ENCODE measurements at places on chromosomes 6 and 20.
A peak's percentile ranks its signal among the peaks of the same experiment; 100 is the strongest.

DNA sequence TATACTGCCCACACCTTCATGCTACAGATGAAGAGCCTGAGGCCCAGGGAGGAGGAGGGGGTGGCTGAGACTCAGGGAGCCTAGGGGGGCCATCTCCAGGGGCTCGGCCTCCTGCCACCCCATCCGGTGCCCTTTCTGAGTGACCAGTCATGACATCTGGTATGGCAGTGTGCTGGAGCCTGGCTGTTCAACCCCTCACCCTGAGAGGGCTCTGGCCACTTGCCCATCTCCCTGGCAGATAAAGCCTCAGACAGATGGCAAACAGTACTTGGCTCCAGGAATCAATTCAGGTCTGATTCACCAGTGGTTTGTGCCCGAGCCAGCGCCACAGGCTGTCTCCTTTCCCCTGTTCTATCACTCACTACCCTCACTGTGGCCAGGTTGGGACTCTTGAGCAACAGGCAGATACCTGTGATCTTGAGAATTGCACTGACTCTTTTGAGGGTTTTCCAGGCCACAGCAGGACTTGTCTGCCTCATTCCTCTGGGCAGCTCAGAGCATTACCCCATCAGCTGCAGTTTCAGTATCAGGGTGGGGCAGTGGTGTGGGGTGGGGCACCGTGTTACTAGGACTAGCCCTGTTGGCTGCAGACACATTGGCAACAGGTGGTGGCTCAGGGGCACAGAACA lies 22.8 kb downstream of the SRSF3 start:
- DNase-seq = no peak

GRCh38 chr20:50980851-50981713 lies 22.5 kb downstream of the MOCS3 start:
- peak; percentile 39 for DNase-seq

GRCh38 chr6:36618366-36619355 lies 24.5 kb downstream of the SRSF3 start:
- no peak for DNase-seq

DNA sequence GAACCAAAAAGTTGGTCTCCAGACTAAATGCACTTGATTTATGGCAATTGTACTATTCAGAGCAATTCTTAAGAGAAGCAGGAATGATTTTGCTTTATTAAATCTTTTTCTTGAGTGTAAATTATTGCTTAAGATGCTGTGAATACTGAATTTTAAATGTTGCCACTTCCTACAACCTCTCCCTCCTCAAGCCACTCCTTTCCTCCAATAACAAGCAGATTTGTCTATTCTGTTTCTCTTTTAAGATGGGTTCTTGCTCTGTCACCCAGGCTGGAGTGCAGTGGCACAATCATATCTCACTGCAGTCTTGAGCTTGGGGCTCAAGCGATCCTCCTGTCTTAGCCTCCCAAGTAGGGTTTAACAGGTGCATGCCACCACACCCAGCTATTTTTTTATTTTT lies 65.3 kb downstream of the SESN1 start:
- DNase-seq = no peak

GRCh38 chr6:151110576-151110905 lies 129.2 kb upstream of the AKAP12 start:
- no peak for DNase-seq

GRCh38 chr20:40810332-40811000 lies 121.4 kb upstream of the MAFB start:
- no peak for DNase-seq

GRCh38 chr6:41200901-41201763 lies at the start of gene TREML2:
TREML2 (minus strand) TSS chr6:41201149; CDS start chr6:41201008, 141 bp downstream.
- DNase-seq = no peak

- no peak for DNase-seq
Observed at GRCh38 chr6:168343239-168344150, 23.9 kb upstream of the DACT2 start.

- no peak for DNase-seq
Observed at GRCh38 chr6:39791311-39791710, 865 bp upstream of the DAAM2 start.

DNA sequence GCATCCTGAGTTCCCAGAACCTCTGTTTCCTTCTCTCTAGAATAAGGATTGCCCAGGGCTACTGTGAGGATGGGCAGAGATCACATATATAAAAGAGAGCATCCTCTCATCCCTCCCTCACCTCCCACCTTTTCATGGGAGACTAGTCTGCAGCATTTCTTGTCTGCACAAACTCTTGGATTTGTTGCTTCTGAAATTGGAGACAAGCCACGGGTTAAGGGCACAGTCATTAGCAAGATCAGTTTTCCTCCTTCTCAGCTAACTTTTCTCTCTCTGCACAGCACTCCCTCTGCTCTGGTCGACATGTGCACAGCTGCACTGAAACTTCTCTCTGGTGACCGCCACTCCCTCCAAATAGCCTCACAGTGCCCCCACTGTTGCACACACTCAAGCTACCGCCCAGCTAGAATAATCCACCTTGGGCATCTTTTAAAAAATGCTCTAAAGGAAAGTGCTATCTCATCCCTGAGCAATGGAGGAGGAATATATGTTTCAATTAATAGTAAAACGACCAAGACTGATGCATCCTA lies 50.9 kb upstream of the DUSP22 start:
- DNase-seq = no peak

DNA sequence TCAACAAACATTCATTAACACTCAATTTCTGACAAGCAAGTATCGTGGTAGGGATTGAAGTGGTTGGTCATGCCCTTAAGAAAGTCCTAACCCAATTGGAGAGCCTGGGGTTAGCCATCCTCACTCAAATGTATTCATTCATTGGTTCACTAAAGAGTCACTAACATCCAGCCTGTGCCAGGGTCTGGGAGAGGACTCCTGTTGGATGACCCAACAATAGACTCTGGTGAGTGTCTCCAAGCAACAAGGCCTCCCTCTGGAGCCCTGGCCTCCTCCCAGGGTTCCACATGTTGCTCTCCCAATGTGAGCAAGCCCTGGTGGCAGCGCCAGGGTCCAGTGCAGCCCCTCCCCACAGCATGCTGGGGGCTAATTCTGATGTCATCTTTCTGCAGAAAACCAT lies at the start of gene BPIFA3:
Gene BPIFA3, plus strand, starts transcription at position 301 of the 400 bp plus-strand sequence. CDS start 185 bp downstream, outside the sequence.
- DNase-seq = no peak

GRCh38 chr20:24109008-24109407 lies 120.4 kb upstream of the GGTLC1 start:
- no peak for DNase-seq

DNA sequence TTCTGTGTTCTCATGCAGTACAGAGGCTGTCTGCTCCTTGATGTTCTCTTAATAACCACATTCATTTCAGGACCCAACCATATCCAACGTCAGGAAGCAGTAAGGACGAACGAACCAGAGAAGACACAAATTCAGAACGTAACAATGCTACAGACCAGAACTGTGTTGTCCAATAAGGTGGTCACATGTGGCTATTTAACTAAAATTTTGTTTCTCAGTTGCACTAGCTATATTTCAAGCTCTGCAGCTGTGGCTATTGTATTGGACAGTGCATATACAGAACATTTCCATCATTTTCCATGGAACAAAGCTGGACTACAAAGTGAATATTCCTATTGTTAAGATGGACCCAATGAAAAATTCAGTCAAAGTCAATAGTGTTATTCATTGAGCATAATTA lies 27.0 kb downstream of the MAP7 start:
- DNase-seq = no peak

GRCh38 chr6:144653885-144654505 lies 368.9 kb downstream of the UTRN start:
- no peak for DNase-seq

GRCh38 chr20:14295238-14295637 lies 42.2 kb downstream of the FLRT3 start:
- no peak for DNase-seq

DNA sequence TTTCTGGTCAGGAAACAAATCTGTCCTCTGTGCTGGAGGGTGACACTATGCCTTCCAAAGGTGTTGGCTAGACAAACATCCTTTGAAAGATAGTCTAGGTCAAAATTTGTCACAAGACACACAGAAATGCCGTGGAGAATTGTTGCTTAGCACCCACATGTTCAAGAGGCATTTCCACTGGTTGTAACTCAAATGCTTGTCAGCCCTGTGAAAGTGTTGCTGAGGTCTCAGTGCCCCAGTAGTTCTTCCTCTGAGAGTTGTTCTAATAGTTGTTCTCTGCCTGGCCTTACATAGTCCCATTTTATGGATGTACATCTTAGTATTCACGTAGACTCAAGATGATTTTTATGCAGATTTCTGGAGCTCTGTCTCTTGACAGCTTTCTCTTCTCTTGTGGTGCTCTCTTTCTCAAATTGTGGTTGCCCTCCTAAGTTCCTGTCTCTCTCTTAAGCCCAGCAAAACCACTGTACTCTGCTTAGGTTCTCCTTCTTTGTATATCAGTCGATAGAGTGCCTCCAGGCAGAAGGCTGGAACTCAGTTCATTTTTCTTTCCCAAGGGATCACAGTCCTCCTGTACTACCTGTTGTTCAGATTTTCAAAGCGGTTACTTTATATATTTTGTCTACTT lies 39.5 kb upstream of the REV3L start:
- no peak for DNase-seq

DNA sequence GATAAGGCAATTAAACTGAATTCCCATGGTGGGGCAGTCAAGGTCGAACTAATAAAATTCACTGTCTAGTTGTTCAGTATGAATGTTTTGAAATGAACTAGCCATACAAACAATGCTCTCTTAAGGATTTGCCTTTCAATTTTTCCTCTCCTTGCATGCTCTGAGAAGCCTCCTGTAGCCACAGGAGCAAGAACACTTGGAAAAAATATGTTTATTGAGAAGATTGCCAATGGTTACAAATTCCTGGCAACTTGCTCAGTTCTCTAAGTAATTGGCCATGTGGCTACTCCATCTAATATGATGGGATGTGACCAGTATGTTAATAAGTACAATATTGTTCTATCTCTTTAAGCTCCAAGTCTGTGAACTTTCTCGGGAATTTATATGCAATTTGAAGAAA lies 49.4 kb downstream of the FUT9 start:
- no peak for DNase-seq

DNA sequence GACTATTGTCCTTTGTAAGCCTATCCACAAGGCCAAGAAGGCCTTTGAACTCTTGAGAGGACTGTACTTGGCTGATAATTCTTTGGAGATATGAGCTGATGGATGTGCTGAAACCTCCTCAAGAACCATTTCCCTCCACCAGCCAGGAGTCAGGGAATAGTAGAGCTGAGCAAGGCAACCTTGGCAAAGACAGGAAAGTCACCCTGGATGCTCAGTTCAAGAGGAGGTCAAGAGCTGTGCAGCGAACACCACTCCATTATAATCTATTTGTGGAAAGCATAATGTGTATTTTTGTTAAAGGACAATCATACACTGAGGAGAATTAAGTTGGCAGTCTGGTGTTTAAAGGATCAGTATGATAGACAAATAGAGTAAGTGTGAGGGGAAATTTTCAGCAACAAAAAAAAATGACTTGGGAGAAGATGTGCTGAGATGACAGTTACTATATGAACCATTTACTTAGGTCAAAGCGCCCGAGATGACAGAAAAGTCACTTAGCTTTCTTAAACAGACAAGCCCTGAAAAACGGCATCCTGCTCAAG lies 177.2 kb upstream of the COL21A1 start:
- DNase-seq = no peak

- no peak for DNase-seq
Observed at GRCh38 chr20:25285091-25285647, 37.3 kb downstream of the PYGB start.

GRCh38 chr6:134003542-134003951 lies 48.9 kb downstream of the SLC2A12 start:
- DNase-seq = no peak

GRCh38 chr20:53662595-53662994 lies 69.0 kb upstream of the ZNF217 start:
- no peak for DNase-seq

- DNase-seq = no peak
Observed at GRCh38 chr20:22502731-22503191, 81.6 kb downstream of the FOXA2 start.

- no peak for DNase-seq
Observed at GRCh38 chr6:132247381-132248159, 153.7 kb downstream of the MOXD1 start.

Measured in stimulated activated CD4-positive, alpha-beta T cell treated with anti-CD3 and anti-CD28 coated beads, Interleukin-1b, Interleukin-23, amount 100 ng/mL, for 1 hour (primary cell).